Aorta (tissue), 5 donors: ENCODE measurements at places on chromosomes 11 and 22. TPM values are rescaled to one million over a fixed set of nuclear protein-coding genes. Genes with fewer than 3 reads are reported as not detected.

DNA sequence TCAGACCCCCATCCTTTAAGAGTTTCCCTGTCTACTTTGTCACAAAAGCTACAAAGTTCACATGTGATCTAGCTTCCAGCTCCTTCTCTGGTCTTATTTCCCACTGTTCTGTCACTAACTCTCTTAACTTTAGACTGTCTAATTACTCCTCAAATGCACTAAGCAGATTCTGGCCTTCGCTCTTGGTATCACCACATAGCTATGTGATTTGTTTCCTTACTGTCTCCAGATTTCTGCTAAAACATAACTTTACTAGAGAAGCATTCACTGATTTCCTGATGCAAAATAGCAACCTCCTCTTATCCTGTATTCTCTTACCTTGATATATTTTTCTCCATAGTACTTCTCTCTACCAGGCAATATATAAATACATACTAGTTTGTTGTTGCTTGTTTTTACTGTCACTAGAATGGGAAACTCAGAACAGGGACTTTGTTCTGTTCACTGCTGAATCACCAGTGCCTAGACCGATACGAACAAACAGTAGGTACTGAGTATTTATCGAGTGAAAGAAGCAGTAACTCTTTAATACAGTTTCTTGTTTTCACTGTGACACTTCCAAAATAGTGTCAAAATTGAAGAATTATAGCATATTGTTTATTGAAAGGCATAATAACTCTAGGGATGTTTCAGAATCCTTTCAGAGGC lies 205.6 kb downstream of the DDX10 start:
- H3K27ac ChIP-seq: no peak overlapping the region
- no peak overlapping the region for H3K4me3 ChIP-seq
- H3K36me3 ChIP-seq: no peaks in the 10 kb centered on the region
- H3K4me1 ChIP-seq: peaks cover 2% of the 10 kb centered on the region
- DNase-seq: no peak

DNA sequence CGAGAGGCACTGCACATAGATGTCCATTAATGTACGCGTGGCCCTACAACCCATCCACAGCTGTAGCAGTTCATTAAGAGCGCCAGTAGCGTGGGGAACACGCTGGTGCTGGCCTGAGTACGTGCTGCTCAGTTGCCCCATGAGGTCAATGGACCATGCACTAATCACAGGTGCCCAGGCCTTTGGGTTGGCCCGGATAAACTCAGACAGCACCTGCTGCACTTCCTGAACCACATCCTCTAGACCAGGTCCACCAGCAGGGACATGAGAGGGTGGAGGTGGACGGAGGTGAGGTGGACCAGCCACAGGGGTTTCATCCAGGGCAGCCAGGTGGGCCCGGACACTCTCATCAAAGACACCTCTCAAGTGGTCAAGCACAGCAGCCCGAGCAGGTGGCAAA lies 3.1 kb upstream of the GANAB start:
- H3K27ac ChIP-seq: no peak overlapping the region
- DNase-seq: no peak
- H3K36me3 ChIP-seq: no peaks in the 10 kb centered on the region
- no peak overlapping the region for H3K4me3 ChIP-seq

GRCh38 chr11:100557830-100558611 lies 129.1 kb upstream of the ARHGAP42 start:
- H3K27ac ChIP-seq: no peak overlapping the region
- DNase-seq: no peak
- no peak overlapping the region for H3K4me3 ChIP-seq
- peaks cover 4% of the 10 kb centered on the region for H3K4me1 ChIP-seq
- H3K36me3 ChIP-seq: no peaks in the 10 kb centered on the region

GRCh38 chr11:70267405-70267950 lies 3.0 kb upstream of the PPFIA1 start:
- no peak for DNase-seq
- no peak overlapping the region for H3K27ac ChIP-seq
- H3K4me1 ChIP-seq: no peaks in the 10 kb centered on the region

- no peaks in the 10 kb centered on the region for H3K27me3 ChIP-seq
- H3K36me3 ChIP-seq: no peaks in the 10 kb centered on the region
- no peak for DNase-seq
- no peak overlapping the region for H3K27ac ChIP-seq
- H3K4me1 ChIP-seq: no peaks in the 10 kb centered on the region
Measured at GRCh38 chr11:113242767-113243397, 71.5 kb upstream of the TTC12 start.

DNA sequence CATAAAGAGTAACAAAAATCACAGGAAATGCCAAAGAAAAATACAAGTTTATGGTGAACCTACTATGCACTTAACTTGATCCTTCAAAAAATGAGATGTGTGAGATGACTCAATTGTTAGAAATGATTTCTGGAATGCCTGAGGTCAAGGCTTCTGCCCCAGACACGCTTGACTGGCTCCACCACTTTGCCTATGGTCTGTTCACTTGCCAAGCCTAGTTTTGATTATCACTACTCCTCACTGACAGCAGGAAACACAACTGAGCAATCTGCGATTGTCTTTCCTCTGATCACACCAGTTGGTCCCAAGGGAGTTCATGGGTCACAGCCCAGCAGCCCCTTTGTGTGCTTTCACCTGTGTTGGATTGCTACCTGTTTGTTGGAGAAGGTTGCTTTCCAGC lies 20.6 kb upstream of the PRDM10 start:
- no peak overlapping the region for H3K4me3 ChIP-seq
- H3K36me3 ChIP-seq: no peaks in the 10 kb centered on the region
- H3K27me3 ChIP-seq: no peaks in the 10 kb centered on the region
- no peak overlapping the region for H3K27ac ChIP-seq
- no peaks in the 10 kb centered on the region for H3K4me1 ChIP-seq

DNA sequence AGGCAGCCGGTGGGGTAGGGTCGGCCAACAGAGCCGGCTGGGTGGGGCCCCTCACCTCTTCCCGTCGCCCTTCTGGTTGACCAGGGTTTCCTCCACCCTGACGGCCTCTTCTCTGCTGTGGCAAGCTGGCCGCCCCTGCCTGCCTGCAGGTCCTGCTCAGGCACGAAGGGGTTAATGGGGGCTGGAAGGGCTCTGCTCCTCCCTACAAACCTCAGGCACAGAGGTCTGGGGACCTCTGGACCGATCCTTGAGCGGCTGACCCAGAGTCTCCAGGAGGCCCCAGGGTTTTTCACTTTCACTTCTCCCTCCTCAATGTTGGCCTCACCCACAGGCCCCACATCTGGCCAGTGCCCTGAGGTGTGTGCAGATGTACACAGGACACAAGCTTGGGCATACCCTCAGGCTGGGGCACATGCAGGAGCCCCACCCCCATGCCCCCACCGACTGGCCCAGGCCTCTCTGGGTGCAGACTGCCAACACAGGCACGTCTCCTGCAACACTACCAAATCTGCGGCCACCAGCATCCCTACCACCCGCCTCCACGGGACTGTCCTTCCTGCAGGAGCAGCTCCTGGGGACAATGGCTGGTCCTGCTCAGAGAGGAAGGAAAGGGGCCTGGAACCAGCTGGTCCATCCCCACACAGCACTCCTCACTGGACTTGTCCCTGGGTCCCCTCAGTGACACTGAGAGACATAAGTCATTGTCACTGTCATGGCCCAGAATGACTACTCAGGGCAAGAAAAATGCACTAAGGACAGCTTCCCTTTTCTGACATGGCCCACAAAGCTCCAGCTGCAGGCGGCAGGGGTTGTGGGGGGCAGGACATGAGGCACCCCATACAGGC lies 3.2 kb upstream of the TBX1 start:
- no peak overlapping the region for H3K27ac ChIP-seq
- H3K27me3 ChIP-seq: no peaks in the 10 kb centered on the region
- H3K4me3 ChIP-seq: no peak overlapping the region

DNA sequence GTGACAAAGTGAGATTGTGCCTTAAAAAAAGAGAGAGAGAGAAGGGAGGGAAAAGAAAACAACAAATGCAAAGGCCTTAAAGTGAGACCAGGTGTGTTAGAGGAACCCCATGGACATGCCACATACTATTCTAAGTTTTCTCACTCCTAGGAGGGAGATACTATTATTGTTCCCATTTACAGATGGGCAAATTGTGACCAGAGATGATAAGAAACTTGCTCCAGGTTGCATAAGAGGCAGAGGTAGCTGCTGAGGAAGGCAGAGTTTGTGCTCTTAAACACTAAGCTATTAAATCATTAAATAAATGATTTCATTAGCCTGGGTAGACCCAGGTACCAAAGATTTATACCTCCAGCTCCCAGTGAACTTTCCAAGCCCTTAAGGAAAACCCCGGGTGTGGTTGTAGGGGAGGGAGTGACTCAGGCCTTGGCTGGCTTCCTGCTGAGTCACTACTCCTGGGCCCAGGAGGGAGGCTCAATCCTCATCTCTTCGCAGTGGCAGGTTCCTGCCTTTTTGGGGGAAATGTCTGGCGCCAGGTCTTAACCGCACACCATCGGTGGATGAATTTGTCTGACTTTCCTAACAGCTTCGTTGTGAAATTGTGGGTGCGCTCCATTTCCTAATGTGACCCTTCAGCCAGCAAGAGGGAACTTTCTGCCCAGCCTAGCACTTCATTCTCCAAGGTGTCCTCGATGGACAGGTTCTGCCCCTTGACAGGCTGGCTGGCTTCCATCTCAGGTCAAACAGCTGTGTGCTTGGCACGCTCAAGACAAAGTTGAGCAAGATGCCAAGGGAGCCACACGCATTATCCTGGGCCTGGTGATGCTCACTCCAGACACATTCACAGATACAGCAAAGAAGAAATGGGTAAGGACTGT lies 33.4 kb upstream of the PTPRJ start:
- no peak overlapping the region for H3K4me3 ChIP-seq
- no peaks in the 10 kb centered on the region for H3K4me1 ChIP-seq
- DNase-seq: peak; percentile 92

- H3K36me3 ChIP-seq: no peaks in the 10 kb centered on the region
- no peak overlapping the region for H3K4me3 ChIP-seq
- H3K27ac ChIP-seq: no peak overlapping the region
- no peak for DNase-seq
- no peaks in the 10 kb centered on the region for H3K27me3 ChIP-seq
- H3K4me1 ChIP-seq: no peaks in the 10 kb centered on the region
Measured at GRCh38 chr11:81673001-81673400, 1060.7 kb downstream of the FAM181B start.

- no peak overlapping the region for H3K4me3 ChIP-seq
- DNase-seq: no peak
- H3K36me3 ChIP-seq: no peaks in the 10 kb centered on the region
- no peak overlapping the region for H3K27ac ChIP-seq
- H3K27me3 ChIP-seq: no peaks in the 10 kb centered on the region
Measured at GRCh38 chr11:95148938-95149337, 59.3 kb downstream of the ENDOD1 start.

GRCh38 chr11:121408830-121409229 lies 43.3 kb upstream of the SORL1 start:
- H3K36me3 ChIP-seq: no peaks in the 10 kb centered on the region
- no peak for DNase-seq
- H3K4me3 ChIP-seq: no peak overlapping the region
- no peak overlapping the region for H3K27ac ChIP-seq
- H3K4me1 ChIP-seq: no peaks in the 10 kb centered on the region
- H3K27me3 ChIP-seq: no peaks in the 10 kb centered on the region

- DNase-seq: peak; percentile 64
- H3K4me3 ChIP-seq: no peak overlapping the region
- no peaks in the 10 kb centered on the region for H3K36me3 ChIP-seq
- H3K27me3 ChIP-seq: no peaks in the 10 kb centered on the region
- peaks cover 4% of the 10 kb centered on the region for H3K4me1 ChIP-seq
- H3K27ac ChIP-seq: no peak overlapping the region
Measured at GRCh38 chr11:131748151-131749050, 378.0 kb downstream of the NTM start.

DNA sequence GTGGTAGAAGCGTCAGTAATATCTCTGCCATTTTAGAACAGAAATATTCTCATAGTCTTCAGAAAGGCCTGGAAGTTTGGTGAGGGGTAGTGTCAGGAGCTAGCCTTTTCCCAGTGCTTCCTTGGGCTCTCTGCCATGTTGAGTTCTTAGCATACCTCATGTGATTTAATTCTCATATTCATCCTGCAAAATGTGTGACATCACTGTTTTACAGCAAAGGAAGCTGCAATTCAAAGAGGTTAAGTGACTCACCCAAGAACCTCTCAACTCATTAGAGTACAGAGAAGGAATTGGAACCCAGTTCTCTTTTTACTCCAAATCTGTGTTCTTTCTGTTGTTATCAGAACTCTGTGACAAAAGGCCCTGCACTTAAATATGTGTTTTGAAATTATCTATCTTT lies 72.1 kb downstream of the RNF169 start:
- no peaks in the 10 kb centered on the region for H3K27me3 ChIP-seq
- peaks cover 1% of the 10 kb centered on the region for H3K36me3 ChIP-seq
- H3K4me3 ChIP-seq: no peak overlapping the region
- peaks cover 3% of the 10 kb centered on the region for H3K4me1 ChIP-seq

- H3K36me3 ChIP-seq: no peaks in the 10 kb centered on the region
- H3K27ac ChIP-seq: no peak overlapping the region
- no peak overlapping the region for H3K4me3 ChIP-seq
Measured at GRCh38 chr11:35874751-35875450, 69.0 kb upstream of the LDLRAD3 start.

- no peaks in the 10 kb centered on the region for H3K36me3 ChIP-seq
- no peak for DNase-seq
- H3K27ac ChIP-seq: no peak overlapping the region
- H3K27me3 ChIP-seq: no peaks in the 10 kb centered on the region
Measured at GRCh38 chr11:45336136-45336535, 50.0 kb upstream of the SYT13 start.

- no peaks in the 10 kb centered on the region for H3K4me1 ChIP-seq
- no peak overlapping the region for H3K27ac ChIP-seq
- no peaks in the 10 kb centered on the region for H3K27me3 ChIP-seq
- H3K4me3 ChIP-seq: no peak overlapping the region
Measured at GRCh38 chr11:58227956-58228615, 632 bp downstream of the OR10Q1 start.

GRCh38 chr11:23585416-23586104 lies 725.3 kb upstream of the CCDC179 start:
- no peak overlapping the region for H3K4me3 ChIP-seq
- no peak overlapping the region for H3K27ac ChIP-seq
- H3K4me1 ChIP-seq: no peaks in the 10 kb centered on the region
- DNase-seq: no peak

- H3K4me3 ChIP-seq: no peak overlapping the region
- H3K27me3 ChIP-seq: no peaks in the 10 kb centered on the region
- no peaks in the 10 kb centered on the region for H3K36me3 ChIP-seq
- no peak for DNase-seq
- no peak overlapping the region for H3K27ac ChIP-seq
Measured at GRCh38 chr11:35540526-35540925, 15.1 kb upstream of the PAMR1 start.

Gene MOGAT2
- total RNA-seq: not detected

Gene TMPRSS6
- total RNA-seq: not detected

Gene PRRG4
- total RNA-seq: 2.0 TPM

Gene SLC15A3
- total RNA-seq: 35.4 TPM

Gene ARHGAP42
- total RNA-seq: 15.8 TPM

Gene PRAME
- total RNA-seq: not detected
